ENCODE measurements at places on chromosomes 3 and 15.

- DNase-seq = peak; percentile 77
These were observed 11.7 kb downstream of the SHOX2 start for GRCh38 chr3:158094235-158095110.

DNA sequence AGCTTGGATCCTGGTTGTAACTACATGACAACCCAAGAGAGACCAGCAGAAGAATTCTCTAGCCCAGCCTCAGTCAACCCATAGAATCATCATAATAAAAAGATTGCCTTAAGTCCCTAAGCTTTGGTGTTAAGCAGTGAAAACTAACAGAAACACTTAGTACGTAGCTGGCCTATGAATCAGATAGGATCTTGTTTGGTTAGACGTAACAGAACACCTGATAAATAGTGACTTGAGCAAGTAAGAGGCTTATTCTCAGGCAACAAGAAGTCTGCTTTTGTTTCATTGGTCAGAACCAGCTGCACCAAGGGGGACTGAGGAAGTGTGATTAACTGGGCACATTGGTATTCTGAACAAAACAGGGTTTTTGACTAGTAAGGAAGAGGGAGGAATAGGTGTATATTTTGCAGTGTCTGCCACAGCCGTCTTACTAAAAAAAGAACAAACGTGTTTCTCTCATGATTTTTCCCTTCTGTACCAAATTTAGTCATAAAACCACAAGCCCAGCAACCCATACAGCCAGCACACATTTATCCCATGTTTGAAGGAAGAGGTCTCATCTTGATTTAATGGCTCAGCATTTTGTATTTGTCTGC lies 53.3 kb upstream of the GLCE start:
- DNase-seq = no peak

GRCh38 chr15:63894662-63894949 lies 60.9 kb upstream of the HERC1 start:
- no peak for DNase-seq

DNA sequence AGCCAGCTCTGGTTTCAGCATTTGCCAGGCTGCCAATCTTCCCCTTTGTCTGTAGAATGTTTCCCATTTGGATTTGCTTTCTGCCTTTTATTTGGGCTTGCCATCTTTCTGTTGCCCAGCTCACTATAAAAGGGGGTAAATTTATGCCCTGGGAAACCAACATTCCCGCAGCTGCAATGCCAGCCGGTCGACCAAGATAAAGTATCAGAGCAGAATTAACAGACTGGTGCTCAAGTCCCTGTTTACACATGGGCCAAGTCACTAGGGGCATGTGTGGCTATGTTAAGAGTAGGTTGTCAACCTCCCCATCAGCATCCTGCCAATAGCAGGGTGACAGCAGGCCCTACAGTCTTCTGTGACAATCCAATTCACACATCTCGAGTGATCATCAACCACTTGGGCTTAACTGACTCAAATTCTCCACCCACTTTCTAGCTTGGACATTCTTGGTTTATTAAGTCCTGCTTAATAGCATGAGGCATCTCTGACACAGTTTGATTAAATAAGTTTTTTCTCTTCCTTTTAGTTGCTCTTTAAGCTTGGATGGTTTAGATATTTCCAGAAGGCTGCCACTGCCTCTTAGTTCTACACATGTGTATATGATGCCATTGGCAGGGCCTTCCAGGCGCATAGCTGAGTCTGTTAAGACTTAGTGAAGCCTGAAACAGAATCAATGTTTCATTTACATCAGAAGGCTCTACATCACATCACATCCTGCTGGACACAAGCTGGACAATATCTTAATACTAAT lies 24.1 kb upstream of the VEPH1 start:
- no peak for DNase-seq

Measured in GM10248 (cell line).